ENCODE measurements at places on chromosomes 6 and 20.

- no peak for DNase-seq
Observed at GRCh38 chr6:33206027-33206863, 1.8 kb downstream of the HSD17B8 start.

- no peak for DNase-seq
Observed at GRCh38 chr20:10670501-10671220, 3.1 kb downstream of the JAG1 start.

DNA sequence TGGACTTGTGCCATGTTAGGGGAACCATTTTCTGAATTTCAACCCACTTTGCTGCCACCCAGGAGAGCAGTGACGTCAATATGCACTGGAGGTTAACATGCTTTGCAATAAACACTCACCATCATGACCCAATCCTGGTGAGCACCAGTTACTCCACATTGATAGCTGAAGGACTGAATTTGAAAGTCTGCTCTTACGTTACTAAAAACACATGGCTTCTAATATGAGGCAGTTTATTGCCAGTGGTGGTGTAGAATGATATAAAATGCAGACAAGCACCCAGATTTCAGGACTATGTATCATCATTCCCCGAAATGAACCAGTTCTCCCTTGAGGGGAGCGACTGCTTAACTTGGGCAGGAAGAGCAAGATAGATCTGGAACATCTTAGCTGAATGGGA is 23.8 kb downstream of the RFPL4B start:
- DNase-seq, result no peak

DNA sequence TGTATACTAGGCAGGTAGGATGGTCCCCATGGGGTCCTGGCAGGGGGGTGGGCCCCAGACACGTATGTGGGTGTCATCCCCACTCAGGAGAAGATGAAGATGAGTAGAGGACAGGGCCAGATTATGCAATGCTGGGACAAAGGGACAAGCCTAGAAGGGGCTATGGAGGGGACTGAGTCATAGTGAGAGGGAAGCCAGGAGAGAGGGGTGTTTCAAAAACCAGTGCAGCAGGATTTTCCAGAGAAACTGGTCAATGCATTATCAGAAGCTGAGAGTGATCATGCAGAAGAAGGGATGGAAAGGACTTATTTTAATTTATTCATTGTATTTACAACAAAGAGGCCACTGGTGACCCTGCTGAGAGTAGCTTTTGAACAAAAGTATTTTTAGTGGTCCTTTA is 74.0 kb downstream of the PPP1R3G start:
- DNase-seq, result no peak

DNA sequence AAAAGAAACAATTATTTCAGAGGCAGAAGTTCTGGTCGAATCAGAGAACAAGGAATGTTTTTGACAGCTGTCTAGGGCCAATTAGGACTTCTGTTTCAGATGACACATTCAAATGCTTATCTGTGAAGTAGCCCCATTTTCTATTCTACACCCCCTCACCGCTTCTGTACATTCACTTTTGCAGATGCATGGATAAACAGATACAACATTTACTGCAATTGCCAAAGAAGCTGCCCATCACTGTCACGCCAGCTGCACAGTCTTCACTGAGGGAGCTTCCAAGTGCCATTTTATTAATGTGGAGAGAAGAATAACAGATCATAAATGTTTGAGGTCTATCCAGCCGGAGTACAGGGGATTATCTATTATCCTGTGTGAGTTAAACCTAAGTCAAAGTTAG is 426.8 kb upstream of the ARID1B start:
- DNase-seq, result no peak

DNA sequence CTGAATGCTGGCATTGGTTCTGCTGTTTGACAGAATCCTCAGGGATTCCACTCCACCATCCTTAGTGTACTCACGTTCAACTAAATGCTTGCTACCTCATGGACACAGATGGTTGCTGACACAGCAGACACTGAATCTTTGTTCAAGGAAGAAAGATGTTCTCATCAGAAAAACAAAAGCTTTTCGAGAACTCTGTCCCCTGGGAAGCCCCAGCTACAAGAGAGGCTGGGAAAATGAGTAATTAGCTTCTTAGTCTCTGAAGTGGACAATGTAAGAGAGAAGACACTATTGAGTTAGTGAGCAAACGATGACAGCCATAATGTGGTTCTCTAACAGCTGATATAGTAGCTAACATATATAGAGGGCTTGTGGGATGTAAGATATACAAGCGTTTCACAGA is 30.9 kb upstream of the ENPP5 start:
- DNase-seq, result no peak

GRCh38 chr6:55601120-55601519 is 22.1 kb upstream of the HMGCLL1 start:
- DNase-seq, result no peak

- no peak for DNase-seq
Observed at GRCh38 chr6:6210994-6211393, 109.5 kb downstream of the F13A1 start.

GRCh38 chr6:130537447-130537846 is 171.6 kb downstream of the TMEM200A start:
- no peak for DNase-seq

DNA sequence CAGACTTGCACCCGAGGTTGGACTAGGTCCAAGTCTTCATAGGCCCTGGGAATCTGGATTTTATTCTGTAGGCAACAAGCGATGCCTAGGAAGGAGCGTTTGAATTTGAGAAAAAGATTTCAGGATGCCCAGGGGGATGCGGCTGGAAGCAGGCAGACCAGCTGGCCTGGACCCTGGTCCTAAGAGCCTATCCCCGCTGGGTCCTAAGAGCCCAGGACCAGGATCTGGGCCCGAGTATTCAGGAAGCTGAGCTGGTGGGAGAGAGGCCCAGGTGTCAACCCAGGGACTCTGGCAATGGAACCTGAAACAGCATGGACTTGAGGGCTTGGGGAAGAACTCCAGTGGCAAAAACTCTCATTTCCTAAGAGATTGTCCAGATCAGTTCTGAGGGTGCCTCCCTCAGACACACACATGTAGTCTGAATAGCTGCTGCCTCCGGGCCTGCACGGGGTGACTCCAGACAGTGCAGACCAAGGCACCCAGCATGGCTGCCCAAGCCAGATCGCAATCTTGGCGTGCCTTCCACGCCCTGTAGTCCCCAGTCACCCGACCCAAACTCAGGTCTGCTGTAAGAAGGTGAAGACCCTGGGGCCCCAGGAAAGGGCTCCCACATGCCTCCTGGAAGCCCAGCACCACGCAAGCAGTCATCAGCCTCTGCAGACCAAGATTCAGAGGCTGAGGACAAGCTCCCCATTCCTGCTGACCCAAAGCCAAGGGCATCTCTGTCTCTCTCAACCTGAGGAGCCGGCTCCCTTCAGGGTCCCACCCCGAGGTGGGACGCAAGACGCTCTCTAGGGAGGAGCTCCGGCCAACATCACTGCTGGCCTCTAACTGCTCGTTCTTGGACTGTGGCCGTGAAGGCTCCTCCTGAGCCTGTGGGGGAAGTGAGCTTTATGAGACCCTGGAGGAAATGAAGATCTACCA is 34.4 kb downstream of the RRBP1 start:
- DNase-seq, result no peak

GRCh38 chr6:106973018-106973835 is 1.3 kb downstream of the CD24 start:
- peak; percentile 23 for DNase-seq

DNA sequence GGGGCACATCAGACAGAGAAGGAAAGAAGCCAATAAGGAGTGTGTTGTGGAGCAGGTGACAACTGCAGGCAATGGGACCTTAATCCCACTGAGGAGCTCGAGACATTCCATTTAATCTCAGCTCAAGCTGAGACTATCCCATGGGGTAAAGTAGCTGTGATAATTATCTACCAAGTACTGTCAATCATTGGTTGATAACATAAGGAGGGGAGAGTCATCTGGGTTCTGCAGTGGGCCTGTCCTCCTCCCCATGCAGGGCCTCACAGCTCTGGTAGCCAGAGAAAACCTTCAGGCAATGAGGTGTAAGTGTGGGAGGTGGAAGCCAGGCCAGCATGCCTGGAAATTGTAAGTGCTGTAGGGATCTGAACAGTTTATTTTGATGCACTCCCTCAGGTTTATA is 375.0 kb upstream of the ARID1B start:
- no peak for DNase-seq

- peak; percentile 84 for DNase-seq
Observed at GRCh38 chr6:37480951-37481534, 18.6 kb downstream of the CCDC167 start.

DNA sequence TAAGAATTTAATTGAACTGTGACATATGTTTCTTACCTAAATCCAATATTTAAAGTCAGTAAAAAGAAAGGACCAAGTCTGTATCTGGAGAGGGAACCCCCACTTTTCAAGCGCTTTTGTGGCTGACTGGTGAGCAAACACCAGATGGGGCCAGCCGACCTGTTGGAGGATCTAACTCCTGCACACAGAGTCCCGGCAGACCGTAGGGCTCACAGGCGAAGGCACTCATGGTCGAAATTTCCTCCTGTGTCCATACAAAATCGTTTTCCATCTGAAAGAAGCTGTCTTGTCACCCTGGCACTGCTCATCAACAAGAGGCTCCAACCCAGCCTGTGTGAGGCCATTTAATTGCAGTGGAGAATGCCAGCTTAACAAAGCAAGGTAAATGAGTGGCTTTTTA is 94.0 kb downstream of the SCML4 start:
- DNase-seq, result no peak

GRCh38 chr20:41234546-41234945 is 83.0 kb downstream of the ZHX3 start:
- peak; percentile 70 for DNase-seq

- no peak for DNase-seq
Observed at GRCh38 chr20:45611054-45611453, 18.5 kb upstream of the WFDC10A start.

- no peak for DNase-seq
Observed at GRCh38 chr6:64294034-64294433, 658.4 kb downstream of the PHF3 start.

- DNase-seq, result no peak
Observed at GRCh38 chr6:36577301-36577700, 16.9 kb upstream of the SRSF3 start.

- no peak for DNase-seq
Observed at GRCh38 chr20:51661609-51662178, 106.5 kb downstream of the ATP9A start.

GRCh38 chr6:113936093-113936934 is 34.6 kb downstream of the HDAC2 start:
- peak; percentile 51 for DNase-seq

DNA sequence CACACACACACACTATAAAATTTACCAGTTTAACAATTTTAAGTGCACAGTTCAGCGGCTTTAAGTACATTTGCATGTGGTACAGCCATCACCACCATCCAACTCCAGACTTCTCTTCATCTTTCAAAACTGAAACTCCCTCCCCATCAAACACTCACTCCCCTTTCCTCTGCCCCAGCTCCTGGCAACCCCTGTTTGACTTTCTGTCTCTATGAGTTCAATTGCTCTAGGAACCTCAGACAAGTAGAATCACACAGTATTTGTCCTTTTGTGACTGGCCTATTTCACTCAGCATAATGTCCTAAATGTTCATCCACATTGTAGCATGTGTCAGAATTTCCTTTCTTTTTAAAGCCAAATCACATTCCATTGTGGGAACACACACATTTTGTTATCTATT is 302.8 kb upstream of the FOXQ1 start:
- DNase-seq, result no peak

DNA sequence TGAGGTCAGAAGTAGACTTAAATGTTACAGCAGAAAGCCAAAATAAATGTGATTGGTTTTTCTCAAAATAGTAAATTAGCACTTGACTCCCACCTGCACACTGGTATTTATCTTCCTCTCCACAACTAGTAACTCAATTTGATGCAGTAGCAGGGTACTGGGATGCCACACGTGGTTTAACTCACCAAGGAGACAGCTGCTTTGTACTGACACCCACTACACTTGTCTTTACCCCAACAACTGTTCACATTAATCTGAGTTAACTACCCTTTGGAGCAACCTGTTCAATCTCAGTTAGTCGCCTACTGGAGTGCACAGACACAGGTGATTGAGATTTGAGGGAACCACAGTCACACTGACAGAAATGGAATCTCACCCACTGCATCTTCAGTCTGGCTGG is 242.1 kb downstream of the PRKN start:
- no peak for DNase-seq

All from NCI-H2227 treated with DMSO at 0.1 percent for 48 hours (cell line).